Effector CD4-positive, alpha-beta T cell (primary cell): ENCODE measurements at places on chromosomes 5 and 9.

DNA sequence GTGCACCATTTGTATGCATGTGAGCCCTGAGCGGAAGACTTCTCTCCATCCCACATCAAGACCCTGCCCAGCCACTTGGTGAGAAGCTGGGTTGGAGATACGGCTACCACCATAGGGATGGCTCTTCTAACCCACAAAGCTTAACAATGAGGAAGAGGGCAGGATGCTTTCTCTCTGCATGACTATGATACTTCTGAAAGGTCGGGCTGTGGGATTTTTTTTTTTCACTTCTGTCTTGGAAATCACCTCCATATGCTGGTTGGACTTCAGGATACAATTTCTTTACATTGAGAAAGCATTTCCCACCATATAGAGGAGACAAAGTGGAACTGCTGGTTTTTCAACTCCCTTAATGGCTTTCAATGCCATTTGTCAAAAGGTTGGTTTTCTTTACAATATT, 30.5 kb downstream of the ZNF366 start:
- no peak for DNase-seq

DNA sequence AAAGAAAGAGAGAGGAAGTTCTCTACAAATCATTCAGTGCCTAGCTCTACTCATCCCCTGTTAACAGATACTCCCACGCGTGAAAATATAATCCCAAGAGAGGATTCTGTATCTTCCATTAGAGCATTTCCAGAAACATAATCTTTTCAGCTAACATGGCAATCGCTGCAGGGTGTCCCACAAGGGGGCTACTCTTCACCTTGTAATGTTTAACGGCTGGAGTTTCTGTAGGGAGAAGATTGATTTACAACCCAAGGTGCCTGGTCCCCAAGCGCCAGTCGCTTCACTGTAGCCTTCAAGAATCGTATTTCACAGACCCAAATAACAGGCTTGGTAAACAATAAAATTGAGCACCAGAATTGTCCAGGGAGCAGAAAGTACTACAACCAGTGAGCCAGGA, 318.7 kb downstream of the TLE1 start:
- DNase-seq, result no peak

GRCh38 chr9:114709636-114710035, 27.6 kb upstream of the TEX48 start:
- no peak for DNase-seq

GRCh38 chr5:168372356-168372946, 81.0 kb downstream of the WWC1 start:
- DNase-seq, result no peak

DNA sequence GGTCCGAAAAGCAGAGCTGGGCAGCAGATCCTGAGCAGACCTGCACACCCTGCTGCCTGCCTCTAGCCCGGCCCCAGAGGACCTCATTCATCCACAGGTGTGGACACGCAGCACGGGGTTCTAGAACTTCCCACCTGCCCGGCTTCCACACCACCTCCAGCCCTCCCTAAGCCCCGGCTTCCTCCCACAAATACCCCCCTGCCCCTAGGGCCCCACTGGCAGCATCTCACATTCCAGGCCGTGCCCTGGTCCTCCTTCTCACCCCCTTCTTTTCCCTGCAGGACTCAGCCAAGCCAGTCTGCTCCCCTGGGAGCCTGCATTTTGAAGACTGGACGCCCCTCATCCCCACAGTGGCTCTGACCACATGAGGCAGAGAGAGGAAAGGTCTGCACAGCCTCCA, 138.9 kb downstream of the ADAMTS2 start:
- no peak for DNase-seq

DNA sequence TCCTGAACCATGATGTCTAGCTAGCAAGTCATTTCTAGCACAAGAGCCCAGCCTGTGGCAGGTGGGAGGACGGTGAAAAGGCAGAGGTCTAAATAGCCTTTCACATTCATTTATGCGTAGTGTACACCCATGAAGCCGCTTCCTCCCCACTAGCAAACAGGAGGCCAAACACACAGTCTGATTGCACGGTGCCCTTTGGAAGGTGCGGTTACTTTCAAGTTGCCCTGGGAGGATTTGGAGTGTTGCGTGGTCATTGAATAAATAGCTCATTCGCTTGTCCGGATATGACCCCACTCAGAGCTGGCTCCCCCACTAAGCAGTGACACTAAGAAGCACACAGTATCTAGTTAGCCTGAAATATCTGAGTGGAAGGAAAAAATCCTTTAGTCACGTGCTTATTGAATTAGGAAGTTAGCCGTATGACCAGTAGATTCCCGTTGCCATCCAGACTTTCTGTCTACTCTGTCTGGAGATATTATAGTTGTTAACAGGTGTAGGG, 664 bp upstream of the ARSB start:
- DNase-seq, result peak; percentile 6

- no peak for DNase-seq
These were observed 73.9 kb downstream of the PBX3 start for GRCh38 chr9:125821078-125821477.

DNA sequence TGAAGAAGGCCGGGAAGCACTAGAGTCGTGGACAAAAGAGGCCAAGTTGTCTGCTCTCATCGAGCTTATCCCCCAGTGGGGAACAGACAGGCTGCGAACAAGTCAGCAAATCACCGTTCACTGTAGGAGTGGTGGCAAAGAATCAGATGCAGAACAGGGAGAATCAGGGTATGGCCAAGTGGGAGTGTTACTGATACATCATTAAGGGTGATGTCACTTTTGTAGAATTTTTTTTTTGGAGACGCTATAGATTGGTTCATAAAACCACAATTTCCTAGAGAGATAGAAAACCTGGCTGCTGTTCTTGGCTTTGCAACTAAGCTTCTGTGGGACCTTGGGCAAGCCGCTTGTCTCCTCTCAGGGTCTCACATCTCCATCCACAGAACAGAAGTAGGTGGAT, 21.3 kb downstream of the SPRY4 start:
- no peak for DNase-seq

DNA sequence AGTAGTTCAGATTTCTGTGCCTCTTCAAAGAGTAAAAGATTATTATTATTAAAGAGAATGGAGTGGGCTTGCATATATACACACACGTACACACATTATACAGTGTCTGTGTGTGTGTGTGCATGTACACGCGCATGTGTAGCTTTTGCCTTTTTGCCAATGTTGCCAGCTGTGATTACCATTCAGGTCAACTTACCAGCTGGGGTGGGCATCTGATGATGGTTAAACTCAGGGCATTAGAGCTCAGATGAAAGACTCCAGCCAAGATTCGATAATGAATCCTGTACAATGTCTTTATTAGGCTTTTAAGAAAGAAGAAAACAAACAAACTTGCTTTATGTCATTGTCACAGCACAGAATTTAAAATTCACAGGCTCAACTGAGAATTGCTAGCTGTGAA, 296.5 kb upstream of the DMAC1 start:
- DNase-seq, result no peak

DNA sequence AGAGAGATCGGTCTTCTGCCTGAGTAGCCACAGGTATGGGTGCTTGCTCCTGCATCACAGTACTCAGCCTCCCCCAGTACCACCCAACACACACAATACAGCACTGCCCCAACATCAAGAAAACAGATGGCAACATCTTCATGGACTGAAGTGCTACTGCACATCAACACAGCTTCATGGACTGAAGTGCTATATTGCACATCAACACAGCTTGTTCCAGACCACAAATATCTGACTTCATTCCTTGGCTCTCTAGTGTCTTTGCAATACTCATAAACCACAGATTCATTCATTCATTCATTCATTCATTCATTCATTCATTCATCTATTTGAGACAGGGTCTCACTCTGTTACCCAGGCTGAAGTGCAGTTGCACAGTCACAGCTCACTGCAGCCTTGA, 31.1 kb upstream of the PCA3 start:
- DNase-seq, result no peak

- DNase-seq, result no peak
These were observed 6.9 kb upstream of the ATP6V1G1 start for GRCh38 chr9:114580609-114581193.

DNA sequence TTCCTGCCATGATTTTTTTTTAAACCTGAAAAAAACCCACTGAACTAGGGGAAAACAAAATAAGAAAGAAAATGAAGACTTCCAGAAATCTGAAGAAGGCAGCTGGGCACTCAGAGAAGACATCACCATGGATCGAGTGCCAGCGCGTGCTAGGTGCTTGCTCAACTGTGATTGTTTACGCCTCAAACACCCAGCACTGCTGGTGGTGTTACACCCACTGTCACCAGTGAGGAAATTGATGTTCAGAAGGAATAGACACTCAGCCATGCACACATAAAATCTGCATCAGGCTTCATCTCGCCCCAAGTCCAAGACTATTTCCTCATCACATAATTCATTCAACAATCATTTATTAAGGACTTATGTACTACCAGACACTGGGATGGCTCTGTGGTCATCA, 82.1 kb downstream of the HRH2 start:
- no peak for DNase-seq

- DNase-seq, result no peak
These were observed 40.8 kb upstream of the MEF2C start for GRCh38 chr5:88923623-88924329.

DNA sequence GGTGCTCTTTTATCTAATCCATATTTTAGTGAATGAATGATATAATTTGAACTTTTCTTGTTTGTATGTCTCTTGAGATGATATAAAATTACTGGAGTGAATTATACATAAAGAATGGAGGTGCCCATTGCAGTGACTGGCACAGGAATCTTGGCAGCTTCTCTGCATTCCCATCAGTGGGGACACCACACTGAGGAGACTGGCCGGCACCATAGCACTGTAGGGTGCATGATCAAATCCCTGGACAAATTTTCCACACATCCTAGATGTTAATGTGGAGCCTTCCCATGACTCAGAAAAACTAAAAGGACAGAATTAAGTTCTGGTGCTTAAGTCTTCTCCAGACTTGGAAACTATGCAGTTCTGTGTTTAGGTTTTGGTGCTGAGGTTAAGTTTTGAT, 124.1 kb downstream of the CEP120 start:
- no peak for DNase-seq

GRCh38 chr9:91530829-91531228, 107.2 kb upstream of the NFIL3 start:
- DNase-seq, result no peak

- no peak for DNase-seq
These were observed 140.6 kb upstream of the PRLR start for GRCh38 chr5:35370871-35371270.

GRCh38 chr5:6581090-6581489, 51.8 kb downstream of the NSUN2 start:
- DNase-seq, result no peak

DNA sequence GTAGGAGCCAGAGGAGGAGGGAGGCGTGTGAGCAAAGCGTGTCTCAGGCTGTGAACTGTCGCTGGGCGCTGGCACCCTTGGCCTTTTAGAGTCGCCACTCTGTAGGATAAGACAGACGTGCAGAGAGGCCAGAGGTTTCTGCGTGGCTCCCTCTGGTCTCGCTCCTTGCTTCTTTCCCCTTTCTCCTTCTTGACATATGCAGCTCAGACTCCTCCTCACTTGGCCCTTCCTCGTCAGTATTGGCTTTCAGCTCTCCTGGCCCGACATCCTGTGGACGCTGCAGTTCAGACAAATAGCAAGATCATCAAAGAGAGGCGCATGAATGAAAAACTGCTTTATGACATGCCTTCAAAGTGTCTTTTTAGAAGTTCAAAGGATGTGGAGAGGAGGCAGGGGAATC, 116.8 kb upstream of the SPRY4 start:
- no peak for DNase-seq
